COLO829 (cell line): ENCODE measurements at places on chromosomes 6 and 20.

DNA sequence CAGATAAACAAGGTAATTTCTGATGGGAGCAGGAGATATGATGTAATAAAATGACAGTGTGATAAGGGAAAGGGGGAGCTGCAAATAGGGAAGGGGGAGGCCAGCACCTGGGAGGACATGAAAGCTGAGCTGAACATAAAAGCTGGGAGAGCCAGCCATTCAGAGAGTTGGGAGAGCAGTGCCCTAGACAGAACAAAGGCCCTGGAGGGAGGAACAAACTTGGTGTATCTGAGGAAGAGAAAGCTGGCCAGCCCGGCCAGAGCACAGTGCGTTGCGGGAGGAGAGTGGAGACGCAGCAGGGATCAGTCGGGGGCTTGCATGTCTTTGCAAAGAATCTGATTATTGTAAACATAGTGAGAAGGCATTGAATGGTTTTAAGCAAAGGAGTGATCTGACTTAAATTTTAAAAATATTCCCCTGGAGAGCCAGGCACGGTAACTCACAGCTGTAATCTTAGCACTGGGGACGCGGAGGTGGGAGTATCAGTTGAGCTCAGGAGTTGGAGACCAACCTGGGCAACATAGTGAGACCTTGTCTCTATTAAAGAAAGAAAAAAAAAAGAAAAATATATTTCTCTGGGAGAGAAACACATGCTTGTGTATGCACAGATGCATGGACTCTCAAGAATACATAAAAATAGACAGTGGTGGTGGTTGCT, 318.2 kb downstream of the ZFAND3 start:
- no peak for DNase-seq

DNA sequence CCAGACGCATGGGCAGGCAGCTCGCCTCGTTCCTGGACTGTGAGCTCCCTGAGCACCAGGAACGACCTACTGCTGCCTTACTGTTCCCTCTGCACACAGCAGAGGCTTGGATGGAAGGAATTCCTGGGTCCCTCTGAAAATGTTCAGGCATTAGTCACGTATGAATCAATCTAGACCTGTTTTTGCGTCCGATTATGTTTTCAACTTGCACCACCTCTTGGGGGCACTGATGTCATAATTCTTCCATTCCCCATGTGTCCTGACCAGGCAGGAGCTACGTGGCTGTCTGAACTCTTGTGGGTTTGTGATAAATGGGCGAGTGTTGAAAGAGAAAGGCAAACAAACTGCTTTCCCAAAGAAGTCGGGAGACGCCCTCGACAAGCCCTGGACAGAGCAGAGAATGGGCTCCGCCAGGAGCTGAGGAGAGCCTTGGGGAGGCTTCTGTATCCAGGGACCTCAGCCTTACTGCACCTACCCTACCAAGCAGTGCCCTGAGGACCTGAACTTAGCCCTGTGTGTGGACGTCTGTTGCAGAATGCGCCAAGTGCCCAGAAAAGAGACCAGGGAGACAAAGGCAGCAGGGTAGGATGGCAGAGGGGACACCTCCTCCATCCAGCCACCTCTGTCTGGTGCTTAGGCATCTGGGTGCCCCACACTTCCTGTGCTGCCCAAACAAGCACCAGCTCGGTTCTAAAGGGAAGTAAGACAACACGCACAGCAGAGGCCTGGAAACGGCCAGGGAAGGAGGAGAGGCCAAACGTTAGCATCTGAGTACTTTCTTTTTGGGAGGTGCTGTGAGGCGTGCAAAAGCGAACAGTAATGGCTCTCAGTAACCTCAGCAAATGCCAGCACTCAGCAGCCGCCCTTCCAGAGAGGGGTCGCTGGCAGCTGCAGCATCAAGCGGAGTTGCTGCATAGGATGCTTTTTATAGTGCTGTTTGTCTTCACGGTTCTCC, 124.2 kb downstream of the LY86 start:
- DNase-seq, result no peak

DNA sequence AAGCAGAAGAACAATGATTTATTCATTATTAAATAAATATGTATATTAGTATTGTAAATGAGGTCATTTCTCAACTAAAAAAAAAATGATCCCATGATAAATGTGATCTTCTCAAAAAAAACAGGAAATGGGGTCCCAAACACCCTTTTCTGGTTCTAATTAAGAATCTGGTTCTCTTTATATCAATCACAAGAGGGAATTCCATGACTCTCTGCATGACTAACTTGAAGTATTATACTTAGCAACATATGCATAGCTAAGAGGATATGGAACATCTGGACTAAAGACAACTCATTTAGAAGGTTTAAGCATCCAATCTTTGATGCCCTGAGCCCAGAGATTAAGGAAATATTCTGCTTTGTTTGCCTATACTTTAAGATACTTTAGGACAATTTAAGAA, 89.7 kb upstream of the EMILIN3 start:
- DNase-seq, result no peak

- no peak for DNase-seq
Measured at GRCh38 chr20:47027042-47027441, 132.4 kb downstream of the EYA2 start.

DNA sequence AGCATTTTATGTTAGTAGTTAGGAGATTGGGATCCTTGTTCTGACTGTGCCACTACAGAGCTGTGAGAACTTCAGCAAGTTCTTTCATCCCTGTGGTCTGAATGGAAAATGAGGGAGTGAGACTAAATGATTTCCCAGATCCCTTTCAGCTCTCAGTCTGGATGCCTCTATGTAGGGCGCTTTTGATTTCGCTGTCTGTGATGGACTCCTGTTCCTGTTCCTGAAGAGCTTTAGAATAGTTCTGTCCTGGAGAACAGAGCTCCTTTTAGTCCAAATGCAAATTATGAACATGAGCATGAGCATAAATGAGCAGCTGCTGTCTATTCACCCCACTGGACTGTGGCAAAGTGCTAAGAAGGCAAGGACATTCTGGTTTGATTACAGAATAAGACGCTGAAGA, 61.4 kb upstream of the NT5E start:
- DNase-seq, result no peak

DNA sequence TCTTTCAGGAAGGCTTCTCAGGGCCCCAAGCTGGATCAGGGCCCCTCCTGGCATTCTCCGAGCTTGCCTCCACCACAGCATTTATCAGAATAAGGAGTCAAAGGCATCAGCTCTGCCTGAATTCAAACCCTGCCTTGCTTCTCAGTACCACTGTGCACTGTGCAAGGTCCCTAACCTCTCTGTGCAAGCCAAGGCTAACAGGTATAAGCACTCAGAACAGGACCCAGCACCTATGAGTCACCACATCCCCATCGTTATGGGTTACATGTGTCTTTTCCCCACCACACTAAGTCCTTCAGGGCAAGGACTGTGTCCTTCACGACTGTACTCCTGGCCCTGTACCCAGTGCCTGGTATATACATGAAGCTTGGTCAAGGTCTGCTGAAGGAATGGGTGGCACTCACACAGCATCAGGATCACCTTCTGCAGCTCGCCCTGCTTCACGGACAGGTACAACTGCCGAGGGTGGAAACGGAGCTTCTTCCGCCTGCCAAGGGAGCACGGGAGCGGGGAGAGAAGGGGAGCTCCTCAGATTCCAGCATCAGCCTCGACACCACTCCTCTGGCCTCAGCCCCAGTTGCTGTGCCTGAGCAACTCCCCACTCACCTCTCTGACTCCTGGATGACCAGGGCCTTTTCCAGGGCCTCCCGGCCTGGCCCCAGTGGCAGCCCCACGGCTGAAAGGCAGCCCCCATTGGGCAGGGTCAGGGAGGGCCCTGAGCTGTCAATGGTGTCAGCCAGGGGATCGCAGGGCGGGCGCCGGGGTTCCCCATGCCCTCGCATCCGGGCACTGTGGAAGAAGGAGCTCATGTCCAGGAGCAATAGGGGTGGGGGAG, 8.6 kb upstream of the SLC44A4 start:
- DNase-seq, result no peak

GRCh38 chr20:50681359-50682064, 9.8 kb downstream of the RIPOR3 start:
- no peak for DNase-seq

DNA sequence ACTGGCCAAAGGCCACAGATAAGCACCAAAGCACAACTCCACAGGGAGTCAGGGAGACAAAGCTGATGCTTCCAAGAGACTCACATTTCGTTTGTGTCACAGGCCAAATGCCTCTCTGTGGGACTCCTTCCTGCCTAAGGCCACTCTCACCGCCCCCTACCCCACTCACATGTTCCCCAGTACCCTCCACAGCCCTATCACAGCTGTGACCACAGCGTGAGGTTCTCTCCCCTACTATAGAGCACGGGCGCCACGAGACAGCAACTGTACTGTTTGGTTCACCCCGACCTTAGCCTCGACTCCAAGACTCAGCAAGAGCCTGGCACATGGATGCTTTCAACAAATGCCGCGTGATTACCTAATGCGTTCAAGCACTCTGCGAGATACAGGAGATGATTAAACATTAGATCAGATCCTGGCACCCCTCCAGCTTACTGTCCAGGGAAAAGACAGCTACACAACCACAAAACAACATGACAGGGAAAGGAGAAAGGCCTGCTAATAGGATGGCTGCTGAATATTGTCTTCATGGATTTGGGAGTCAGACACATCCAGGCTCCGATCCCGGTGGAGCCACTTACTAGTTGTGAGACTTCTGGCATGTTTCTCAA, 105.5 kb downstream of the AGPAT4 start:
- DNase-seq, result peak; percentile 32

GRCh38 chr6:167091805-167092107, 31.1 kb upstream of the CCR6 start:
- DNase-seq, result no peak

- DNase-seq, result no peak
Measured at GRCh38 chr6:170057034-170057734, 233.7 kb downstream of the DLL1 start.

DNA sequence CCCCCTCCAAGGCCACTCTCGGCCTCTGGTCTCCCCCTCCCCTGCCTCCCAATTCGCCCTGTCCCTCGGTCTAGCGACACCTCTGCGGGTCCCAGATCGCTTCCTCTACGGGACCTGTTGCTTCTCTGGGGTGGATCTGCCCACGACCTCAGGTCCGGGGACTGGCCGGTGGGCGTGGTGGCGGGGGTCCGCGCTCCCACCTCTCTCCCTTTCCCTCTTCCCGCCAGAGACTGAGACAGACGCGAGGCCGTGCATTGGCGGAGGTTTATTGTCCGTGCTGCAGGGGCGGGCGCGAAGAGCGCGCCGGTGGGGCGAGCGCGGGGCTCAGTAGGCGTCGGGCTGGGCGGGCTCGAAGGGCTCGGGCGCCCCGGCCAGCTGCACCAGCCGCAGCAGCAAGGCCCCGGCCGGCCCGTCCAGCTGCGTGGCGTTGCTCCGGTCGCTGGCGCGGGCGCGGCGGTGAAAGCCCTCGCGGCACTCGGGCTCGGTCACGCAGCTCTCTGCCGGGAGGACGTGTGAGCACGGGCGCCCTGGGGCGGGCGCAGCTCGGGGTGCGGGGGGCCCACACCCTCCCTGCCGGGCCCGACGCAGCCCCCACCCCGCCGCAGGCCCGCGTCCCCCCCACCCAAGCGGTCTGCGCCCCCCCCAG, 2.1 kb downstream of the AVP start:
- DNase-seq, result no peak

- DNase-seq, result peak; percentile 76
Measured at GRCh38 chr6:24721461-24722215, 2.7 kb upstream of the C6orf62 start.

- no peak for DNase-seq
Measured at GRCh38 chr20:48295966-48296421, 510.7 kb upstream of the SULF2 start.

- no peak for DNase-seq
Measured at GRCh38 chr6:134603561-134603960, 285.6 kb upstream of the SGK1 start.

DNA sequence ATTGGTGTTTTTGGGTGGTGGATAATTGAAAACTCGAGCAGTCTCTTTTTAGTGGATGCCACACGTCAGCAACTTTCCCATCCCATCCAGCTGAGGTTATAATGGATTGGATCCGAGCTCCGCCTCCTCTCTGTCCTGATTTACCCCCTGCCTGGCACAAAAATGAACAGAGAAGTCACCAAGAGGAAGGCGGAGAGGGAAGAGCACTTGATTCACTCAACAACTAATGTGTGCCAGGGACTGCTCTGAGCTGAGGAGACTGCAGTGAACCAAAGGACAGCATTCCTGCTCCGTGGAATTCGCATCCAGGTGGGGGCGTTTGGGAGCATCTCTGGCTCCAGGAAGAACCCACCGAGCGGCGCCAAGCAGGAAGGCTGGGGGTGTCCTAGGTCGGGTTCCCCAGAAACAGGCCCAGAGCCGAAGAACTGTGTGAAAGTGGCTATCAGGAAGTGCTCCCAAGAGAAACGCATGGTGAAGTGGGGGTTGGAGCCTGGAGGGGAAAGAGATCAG, 95.8 kb upstream of the NAA20 start:
- no peak for DNase-seq

DNA sequence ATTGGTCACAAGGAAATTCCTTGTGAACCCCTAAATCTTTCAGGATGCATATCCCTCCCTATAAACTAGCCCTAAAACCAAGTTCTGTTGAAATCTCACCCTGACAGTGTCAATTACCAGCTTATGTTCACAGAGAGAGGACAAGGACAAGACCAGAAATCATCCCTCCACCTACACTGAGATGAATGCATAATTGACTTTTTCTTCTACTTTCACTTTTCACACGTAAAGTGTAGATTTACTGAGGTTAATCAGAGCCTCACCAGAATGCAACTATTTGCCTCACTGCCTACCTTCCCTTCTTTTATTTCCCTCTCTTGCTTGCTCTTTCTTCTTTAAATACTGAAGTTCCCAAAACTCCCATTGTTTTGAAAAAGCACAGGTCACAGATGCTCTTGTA, 15.3 kb upstream of the NKAIN2 start:
- no peak for DNase-seq

- DNase-seq, result peak; percentile 29
Measured at GRCh38 chr20:6169251-6169650, 46.4 kb upstream of the FERMT1 start.

- DNase-seq, result no peak
Measured at GRCh38 chr6:80250391-80250997, 144.0 kb downstream of the BCKDHB start.

GRCh38 chr20:44215125-44215524, 4.6 kb upstream of the OSER1 start:
- peak; percentile 42 for DNase-seq

GRCh38 chr6:167420858-167421766, 96.2 kb downstream of the TTLL2 start:
- DNase-seq, result no peak

- DNase-seq, result no peak
Measured at GRCh38 chr6:134602123-134602522, 284.2 kb upstream of the SGK1 start.

GRCh38 chr20:37686762-37687477, 6.9 kb upstream of the CTNNBL1 start:
- DNase-seq, result no peak
